Myocyte (in vitro differentiated cells): ENCODE measurements at places on chromosomes 3 and 15. TPM values are rescaled to one million over a fixed set of nuclear protein-coding genes. Genes with fewer than 3 reads are reported as not detected.
A peak's percentile ranks its signal among the peaks of the same experiment; 100 is the strongest.

SLC2A2 gene
- not detected in 2 replicates for total RNA-seq

OCA2 gene
- not detected in 2 replicates for total RNA-seq

GREM1 gene
- 63.1 and 82.8 TPM in 2 replicates for total RNA-seq

CHRFAM7A gene
- total RNA-seq = 0.10 and 0.16 TPM in 2 replicates

PTX3 gene
- total RNA-seq = 11.9 and 21.0 TPM in 2 replicates

- DNase-seq = peak; percentile 45
Measured at GRCh38 chr3:49295489-49296058, 18.5 kb upstream of the C3orf62 start.

DNA sequence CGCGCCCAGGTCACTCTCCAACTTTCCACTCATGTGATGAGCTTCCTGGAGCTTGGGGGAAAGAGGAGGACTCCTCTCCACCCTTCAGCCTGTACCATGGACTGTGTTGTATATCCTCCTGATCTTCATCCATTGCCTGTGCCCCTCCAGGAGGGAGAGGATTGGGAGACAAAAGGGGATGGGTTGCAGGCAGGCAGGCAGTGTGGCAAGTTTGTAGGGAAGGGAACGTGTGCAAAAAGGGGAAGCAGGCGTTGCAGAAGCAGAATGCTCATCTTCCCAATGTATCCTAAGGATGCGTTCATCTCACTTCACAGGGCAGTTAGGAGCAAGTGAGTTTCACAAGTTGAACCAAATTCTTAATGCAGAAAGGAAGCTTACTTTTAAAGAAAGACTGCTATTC is 28.1 kb upstream of the GHSR start:
- DNase-seq = no peak

- DNase-seq = no peak
Measured at GRCh38 chr3:168495932-168496331, 400.2 kb upstream of the GOLIM4 start.

DNA sequence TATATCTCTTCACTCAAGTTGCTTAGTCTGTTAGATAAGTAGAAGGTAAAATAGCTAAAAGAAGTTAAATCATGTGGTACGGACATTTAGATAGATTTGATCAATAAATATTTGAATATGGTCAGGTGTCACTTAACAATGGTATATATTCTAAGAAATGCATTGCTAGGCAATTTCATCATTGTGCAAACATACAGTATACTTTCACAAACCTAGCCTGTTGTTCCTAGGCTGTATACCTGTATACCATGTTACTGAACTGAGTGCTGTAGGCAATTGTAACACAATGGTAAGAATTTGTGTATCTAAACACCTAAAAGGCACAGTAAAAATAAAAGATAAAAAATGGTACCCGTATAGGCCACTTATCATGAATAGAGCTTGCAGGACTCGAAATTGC is 112.8 kb upstream of the CGNL1 start:
- no peak for DNase-seq

DNA sequence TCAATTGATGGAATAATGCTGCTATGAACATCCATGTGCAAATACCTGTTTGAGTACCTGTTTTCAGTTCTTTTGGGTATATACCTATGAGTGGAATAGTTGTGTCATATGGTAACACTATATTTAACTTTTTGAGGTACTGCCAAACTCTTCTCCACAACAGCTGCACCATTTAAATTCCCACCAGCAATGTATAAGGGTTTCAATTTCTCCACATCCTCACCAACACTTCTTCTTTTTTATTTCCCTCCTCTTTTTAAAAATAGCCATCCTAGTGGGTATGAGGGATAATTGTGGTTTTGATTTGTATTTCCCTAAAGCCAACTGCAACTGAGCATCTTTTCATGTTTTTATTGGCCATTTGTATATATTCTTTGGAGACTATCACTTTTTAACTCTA is 31.3 kb upstream of the ARHGEF3 start:
- peak; percentile 31 for DNase-seq

DNA sequence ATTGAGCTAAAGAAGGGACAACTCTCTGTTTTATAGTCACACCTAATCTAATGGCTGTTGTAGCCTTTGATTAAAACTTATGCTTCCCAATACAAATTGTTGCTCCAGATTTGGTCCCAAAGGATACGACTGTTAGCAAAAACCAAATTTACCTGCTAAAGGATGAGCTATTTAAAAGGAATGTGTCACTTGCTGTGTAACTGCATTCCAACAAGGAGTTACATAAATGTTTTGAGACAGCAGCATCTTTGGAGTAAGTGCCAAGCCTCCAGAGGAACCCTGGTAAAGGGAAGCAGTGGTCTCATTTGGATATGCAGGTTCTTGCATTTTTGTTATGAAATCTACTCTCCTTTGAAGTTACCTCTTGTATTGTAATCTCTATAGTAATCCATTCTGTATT is 233.3 kb downstream of the THSD4 start:
- no peak for DNase-seq

GRCh38 chr3:132606085-132606484 is 9.0 kb downstream of the ACKR4 start:
- no peak for DNase-seq

DNA sequence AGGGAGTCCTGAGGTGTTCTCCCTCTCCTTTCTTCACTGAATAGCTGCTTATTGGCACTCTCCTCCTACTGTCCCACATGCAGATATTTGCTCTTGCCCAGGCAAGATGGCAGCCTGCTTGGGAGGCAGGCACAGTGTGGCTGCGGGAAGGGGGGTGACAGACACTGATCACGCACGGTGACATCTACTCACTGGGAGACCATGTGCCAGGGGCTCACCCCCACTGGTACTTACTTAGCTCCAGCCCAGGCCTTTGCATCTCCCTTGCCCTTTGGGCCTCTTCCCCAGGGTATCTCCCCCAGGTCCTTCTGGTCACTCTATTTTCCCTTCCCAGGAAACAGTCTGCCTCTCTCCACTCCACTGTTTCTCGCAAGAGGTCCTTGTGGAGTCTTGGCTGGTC is 6.4 kb downstream of the PLA2G4E start:
- no peak for DNase-seq

- no peak for DNase-seq
Measured at GRCh38 chr3:42892169-42892568, 13.8 kb upstream of the ZNF662 start.

DNA sequence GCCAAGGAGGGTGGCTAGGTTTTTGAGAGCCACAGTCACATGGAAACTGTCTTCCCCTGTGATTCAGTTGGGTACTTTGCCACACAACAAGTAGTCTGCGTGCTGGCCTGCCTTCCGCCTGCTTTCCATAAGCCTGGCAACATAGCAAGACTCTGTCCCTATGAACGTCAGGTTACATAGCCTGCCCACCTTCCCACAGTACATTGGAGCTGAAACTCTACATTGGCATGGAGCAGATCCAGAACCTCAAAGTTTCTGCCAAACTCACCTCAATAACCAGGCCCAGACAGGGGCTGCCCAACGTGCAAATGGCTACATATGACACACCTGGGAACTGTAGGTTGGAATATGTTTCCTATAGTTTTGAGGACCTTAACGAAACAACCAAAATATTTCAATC is 140.6 kb upstream of the PRICKLE2 start:
- DNase-seq = no peak

DNA sequence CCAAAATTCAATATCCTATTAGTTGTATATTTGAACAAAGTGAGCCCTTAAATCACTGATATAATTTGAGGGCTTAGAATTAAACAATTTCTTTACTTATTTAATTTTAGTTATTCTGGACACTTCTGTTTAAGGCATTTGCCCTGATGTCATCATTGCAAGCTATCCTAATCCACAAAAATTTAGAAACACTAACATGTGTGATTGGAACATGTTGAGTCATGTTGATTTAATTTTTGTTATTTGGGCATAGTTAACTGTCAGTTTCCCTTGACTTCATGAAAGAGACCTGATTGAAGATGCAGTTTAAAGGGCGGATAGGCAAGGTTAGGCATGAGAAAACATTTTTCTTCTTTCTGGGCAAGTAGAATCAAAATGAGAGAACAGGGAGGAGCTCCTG is 682.6 kb downstream of the ROBO1 start:
- peak; percentile 4 for DNase-seq

- no peak for DNase-seq
Measured at GRCh38 chr3:127037418-127037841, 54.5 kb downstream of the PLXNA1 start.

DNA sequence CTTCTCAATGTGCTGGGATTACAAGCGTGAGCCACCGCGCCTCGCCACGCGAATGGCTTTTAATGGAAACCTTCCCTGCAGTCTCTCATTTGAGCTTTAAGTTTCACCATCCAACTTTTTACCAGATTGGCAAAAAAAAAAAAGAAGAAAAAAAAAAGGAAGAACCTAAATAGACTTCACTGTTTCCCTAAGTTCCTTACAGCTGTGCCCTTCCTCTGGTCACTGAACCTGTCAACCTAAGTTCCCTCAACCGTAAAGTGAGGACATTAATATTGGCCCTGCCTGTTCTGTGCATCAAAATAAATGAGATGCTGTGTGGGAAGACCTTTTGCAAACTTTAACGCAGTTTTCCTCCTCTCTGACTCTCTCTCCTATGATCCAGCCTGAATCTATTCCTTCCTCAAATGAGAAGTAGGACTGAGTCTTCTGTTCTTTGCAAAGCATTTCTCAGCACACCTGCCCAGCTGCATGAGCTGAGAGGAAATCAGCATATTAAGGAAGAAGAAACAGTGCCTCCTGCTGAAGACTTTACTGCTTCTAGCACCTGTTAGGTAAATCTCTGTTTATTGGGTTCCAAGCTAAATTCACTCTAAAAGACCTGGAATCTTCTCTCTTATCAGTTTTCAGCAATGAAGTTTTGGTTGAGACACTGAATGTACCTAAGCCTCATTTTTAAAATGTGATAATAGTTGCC is 99.6 kb upstream of the ETV5 start:
- DNase-seq = no peak

DNA sequence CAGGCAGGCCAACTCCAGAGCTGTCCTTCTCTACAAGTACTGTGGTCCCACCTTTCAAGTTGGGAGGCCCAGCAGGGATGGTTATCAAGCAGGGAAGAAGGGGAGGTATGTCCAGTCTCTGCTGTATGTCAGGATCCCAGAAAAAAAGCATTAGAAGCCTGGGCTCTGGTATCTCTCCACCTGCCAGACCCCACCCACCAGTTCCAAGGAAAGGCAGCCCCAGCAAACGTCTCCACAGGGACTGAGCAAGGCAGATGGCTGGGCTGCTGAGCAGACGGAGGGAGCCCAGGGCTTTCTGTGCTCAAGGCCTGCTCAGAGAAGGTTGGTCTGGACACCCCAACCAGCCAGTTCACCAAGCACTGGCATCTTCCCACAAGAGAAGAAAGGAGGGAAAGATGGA is 287.8 kb downstream of the XXYLT1 start:
- DNase-seq = no peak
